ENCODE measurements at places on chromosomes 7 and 10. TPM values are rescaled to one million over a fixed set of nuclear protein-coding genes. Genes with fewer than 3 reads are reported as not detected.

DNA sequence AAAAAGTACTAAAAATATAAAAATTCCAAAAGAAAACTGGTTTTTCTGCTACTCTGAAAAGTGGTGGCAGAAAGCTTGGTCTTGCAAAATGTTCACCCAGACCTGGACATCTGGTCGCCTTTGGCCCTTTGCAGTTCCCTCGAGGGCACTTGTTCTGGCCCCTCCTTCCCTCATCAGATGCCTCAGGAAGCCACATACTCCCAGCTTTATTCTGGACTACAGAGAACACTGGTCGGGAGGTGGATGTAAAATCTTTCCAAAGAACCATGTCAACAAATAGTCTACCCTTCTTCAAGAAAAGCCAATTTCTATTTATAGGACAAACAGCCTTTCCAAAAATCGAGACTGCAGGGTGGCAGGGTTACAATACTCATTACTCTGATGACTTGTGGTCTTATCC, 726.1 kb downstream of the TNS3 start:
- no peaks in the 10 kb centered on the region for H3K4me1 ChIP-seq
- H3K27ac ChIP-seq = no peak overlapping the region
- no peaks in the 10 kb centered on the region for H3K27me3 ChIP-seq
- H3K4me3 ChIP-seq = no peak overlapping the region

- peaks cover 2% of the 10 kb centered on the region for H3K36me3 ChIP-seq
- no peak overlapping the region for H3K27ac ChIP-seq
- H3K4me1 ChIP-seq = peaks cover 19% of the 10 kb centered on the region
- DNase-seq = no peak
- H3K27me3 ChIP-seq = no peaks in the 10 kb centered on the region
Measured at GRCh38 chr7:130903358-130903974, 169.5 kb upstream of the KLF14 start.

DNA sequence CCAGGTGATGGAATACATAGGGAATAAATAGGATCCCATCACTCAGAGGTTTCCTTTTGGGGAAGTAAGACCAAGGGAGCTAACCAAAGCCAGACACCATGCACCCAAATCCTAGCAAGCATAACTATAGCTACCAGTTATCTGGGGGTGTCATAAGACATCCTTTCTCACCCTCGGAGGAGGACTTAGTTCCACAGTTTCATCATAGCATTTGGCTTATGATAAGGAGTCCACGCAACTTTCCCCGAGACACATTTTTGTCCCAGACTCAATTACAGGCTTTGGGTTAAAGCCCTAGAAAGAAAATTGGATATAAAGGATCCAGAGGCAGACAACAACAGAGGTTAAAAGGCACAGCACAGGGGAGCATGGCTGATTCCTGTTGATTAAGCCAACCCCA, 442.9 kb downstream of the HTR7 start:
- H3K4me3 ChIP-seq = no peak overlapping the region
- no peaks in the 10 kb centered on the region for H3K36me3 ChIP-seq
- H3K4me1 ChIP-seq = peaks cover 10% of the 10 kb centered on the region
- H3K27me3 ChIP-seq = no peaks in the 10 kb centered on the region

Gene WNT2
- 0.33 TPM for total RNA-seq

Gene HOXA9
- total RNA-seq = not detected

Measured in progenitor cell of endocrine pancreas (in vitro differentiated cells).